Subcutaneous adipose tissue (tissue), 4 donors: ENCODE measurements at places on chromosomes 1 and 21. TPM values are rescaled to one million over a fixed set of nuclear protein-coding genes. Genes with fewer than 3 reads are reported as not detected.

HTR1D gene
- total RNA-seq: not detected

RASAL2 gene
- 29.5 TPM for total RNA-seq

MAB21L3 gene
- 1.1 TPM for total RNA-seq

GIPC2 gene
- total RNA-seq: 2.6 TPM

TNN gene
- 18.3 TPM for total RNA-seq

ARPC5 gene
- total RNA-seq: 95.4 TPM

SV2A gene
- 0.51 TPM for total RNA-seq

TNFSF4 gene
- 1.5 TPM for total RNA-seq

ADAMTS4 gene
- 35.2 TPM for total RNA-seq

SORT1 gene
- total RNA-seq: 140 TPM

SMIM1 gene
- total RNA-seq: not detected

HUNK gene
- total RNA-seq: 0.16 TPM

CCDC17 gene
- 1.3 TPM for total RNA-seq

AIM2 gene
- total RNA-seq: not detected

TRAF3IP3 gene
- total RNA-seq: 10.7 TPM

CD34 gene
- total RNA-seq: 85.9 TPM

PPM1J gene
- not detected for total RNA-seq

FYB2 gene
- not detected for total RNA-seq

KIF21B gene
- 3.2 TPM for total RNA-seq

FMO5 gene
- total RNA-seq: 7.7 TPM

CELF3 gene
- not detected for total RNA-seq

RIPPLY3 gene
- not detected for total RNA-seq

KCNE2 gene
- not detected for total RNA-seq

CFAP107 gene
- total RNA-seq: not detected

PLEKHO1 gene
- total RNA-seq: 24.8 TPM

SYCP1 gene
- total RNA-seq: 0.44 TPM

TMEM9 gene
- 35.6 TPM for total RNA-seq

CRNN gene
- not detected for total RNA-seq

GUCA2A gene
- not detected for total RNA-seq

PPIAL4G gene
- not detected for total RNA-seq

LCK gene
- 3.6 TPM for total RNA-seq

RSPH1 gene
- not detected for total RNA-seq

URB1 gene
- 9.3 TPM for total RNA-seq

GBP4 gene
- 70.6 TPM for total RNA-seq

DCDC2B gene
- total RNA-seq: not detected

LINGO4 gene
- total RNA-seq: not detected
